ENCODE measurements at places on chromosomes 3 and 15.
A peak's percentile ranks its signal among the peaks of the same experiment; 100 is the strongest.

DNA sequence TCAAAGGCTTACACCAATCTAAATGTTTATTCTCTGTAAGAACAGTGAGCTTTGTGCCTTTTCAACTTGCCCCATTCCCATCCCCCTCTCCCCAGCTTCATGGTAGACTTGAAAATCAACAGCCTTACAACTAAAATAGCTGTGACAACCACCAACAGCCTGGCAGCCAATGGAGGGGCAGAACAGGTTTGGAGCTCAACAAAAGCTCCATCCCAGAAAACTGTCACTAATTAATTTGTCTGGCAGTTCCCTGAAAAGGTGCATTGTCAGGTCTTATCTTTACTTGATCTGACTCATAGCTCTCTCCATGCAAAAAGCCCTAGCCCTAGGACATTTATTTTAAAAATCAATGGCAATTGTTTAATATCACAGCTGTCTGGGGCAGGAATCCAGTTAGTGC is 22.6 kb downstream of the MTHFS start:
- DNase-seq: no peak

DNA sequence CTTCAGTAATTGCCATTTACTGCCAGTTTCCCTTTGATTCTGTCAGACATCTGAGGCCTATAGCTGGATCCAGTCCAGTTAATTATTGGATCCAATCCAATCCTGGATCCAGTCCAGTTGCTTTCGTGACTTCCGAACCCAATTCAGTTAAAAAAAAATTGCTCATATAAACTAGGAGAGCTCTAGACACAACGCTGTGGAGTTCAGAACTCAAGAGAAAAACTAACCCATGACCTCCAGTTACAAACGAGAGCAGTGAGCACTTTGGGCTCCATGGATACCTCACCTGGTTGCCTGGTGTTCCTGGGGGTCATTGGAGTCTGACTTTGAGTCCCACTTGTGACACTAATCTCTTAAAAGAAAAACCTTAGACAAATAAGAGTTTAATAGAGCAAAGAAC is 269.8 kb downstream of the THSD4 start:
- DNase-seq: no peak

- DNase-seq: no peak
These were observed 100.4 kb downstream of the LSM3 start for GRCh38 chr3:14278799-14279625.

- no peak for DNase-seq
These were observed 493.6 kb upstream of the ADAMTS9 start for GRCh38 chr3:65181391-65181871.

DNA sequence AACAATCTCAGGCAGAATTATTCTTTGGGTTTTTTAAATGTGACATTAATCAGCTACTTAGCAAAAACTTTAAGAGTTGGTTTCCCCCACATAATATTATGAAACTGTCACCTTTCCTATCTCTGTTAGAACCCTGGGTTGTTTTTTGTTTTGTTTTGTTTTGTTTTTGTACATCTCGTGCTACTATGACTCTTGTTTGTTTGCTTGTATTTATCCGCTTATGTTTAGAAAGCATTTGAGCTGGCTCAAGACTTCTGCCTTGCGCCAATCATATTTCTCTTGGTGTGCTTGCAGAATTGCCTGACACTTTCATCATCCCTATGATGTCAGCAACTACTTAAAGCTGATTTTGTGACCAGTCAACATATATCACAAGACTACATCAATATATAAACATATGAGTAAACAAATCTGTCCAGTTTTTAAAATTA is 116.9 kb downstream of the DCLK3 start:
- DNase-seq: no peak

DNA sequence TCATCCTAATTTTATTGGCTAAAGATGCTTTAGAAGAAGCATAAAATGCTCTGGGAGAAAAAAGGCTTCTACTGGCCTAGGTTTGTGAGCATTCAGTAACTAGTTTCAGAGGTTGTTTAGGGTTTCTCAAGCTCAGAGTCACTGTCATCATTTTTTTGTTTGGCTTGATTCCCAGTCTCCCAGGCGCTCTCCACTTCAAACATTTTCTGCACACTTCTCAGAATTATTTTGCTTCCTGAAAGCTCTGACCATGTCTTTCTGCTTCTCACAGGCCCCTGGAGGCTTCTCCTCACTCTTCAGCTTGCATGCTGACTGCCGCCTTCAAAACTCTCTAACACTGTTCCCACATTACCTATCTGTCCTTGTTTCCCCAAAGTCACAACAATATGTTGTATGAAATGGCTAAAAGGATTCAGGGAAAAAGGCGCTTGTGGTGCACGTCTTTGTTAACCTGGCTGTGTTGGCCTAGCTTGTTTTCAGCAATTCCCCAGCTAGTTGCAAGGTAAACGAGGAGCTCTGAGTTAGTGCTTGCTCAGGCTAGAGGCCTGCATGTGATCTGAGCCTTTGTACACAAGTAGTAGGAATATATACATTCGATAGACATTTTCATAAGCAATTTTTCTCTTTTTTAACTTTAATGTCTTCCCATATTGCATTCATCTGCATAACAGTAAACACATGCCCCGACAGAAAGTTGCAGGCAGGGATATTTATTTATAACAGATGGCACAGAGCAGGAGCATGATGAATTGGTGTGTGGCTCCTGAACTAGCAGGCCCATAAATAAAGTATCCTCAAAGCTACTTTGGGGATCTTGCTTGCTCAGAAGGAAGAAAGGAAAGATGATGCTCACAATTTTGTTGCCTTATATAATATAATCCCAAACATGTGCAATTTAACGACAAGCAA is 129.2 kb upstream of the DPH6 start:
- no peak for DNase-seq

DNA sequence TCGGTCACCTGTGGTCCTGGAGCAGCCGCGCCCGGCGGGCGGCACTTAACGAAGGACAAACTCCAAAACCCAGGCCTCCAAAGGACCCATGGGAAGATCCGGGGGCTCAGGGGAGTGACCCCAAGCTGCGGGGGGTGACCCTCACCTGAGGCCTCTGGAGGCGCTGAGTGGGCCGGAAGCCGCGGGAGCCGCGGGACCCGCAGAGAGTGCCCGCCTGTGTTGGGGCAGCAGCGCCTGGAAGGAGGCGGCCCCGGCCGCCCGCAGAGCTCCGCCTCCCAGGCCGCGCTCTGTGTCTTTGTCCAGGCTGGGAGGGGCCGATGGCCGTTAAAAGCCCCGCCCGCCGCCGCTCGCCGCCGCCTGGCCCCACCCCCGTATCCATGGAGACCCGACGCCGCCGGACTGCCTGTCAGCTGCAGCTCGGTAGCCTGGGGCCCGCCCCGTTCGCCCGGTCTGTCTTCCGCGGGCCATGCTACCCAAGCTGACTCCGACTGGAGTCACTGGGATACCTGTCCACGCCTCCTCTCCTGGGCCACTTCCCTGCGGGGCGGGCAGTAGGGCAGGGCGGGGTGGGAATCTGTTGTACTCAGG is 15.3 kb upstream of the FANCD2 start:
- DNase-seq: peak; percentile 87

- peak; percentile 30 for DNase-seq
These were observed 16.0 kb upstream of the CPEB1 start for GRCh38 chr15:82663186-82663600.

GRCh38 chr3:40229963-40230362 is 79.5 kb upstream of the EIF1B start:
- DNase-seq: no peak

GRCh38 chr15:96054621-96055020 is 275.9 kb upstream of the NR2F2 start:
- no peak for DNase-seq

DNA sequence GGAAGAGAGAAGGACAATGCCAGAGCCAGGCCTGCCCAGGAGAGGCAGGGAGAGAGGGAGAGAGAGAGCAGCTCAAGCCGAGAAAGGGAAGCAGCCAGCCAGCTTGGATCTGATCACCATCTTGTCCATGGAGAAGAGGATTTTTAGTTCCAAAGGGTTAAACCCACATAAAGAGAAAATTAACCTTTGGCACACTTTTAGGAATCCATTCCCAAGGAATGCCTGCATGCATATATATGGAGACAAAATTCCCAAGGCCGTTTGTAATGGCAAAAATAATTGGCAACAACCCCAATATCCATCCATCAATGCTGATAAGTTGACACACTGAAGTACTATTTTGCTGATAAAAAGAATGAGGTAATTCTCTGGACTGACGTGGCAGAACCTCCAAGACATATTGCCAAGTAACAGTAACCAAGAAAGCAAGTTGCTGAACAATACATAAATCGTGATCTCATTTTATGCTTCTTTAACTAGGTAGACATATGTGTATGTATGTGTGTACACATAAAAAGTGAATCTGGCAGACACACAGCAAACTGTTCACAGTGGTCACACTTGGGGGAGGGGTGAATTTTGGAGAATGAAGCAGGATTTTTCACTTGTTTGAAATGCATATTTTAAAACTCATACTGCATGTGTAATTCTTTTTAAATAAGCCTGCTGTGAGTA is 7.5 kb upstream of the STRA6 start:
- no peak for DNase-seq

GRCh38 chr3:12181301-12181700 is 22.6 kb upstream of the TIMP4 start:
- no peak for DNase-seq

DNA sequence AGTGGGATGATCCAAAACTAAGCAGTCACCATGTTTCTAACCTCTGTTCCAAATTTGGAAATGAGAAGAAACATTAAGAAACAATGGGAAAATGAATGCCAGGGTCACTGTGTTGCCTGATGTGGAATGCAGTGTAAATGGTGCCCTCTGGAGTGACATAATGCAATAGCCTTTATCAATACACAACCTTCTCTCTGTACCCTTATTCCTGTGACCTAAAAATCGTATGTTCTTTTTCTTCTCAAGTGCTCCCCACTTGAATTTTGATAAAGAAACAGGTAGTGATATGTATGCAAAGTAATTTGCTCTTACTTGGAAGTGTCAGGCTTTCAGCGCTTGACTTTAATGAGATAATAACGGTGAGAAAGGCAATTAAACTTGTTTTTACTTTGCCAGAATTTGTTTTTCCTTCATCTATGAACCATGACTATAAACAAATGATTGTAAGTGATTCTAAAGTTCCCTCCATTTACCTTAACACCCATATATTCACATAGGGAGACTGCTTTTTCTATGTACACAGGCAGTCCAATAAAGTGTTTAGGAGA is 145.8 kb upstream of the THRB start:
- DNase-seq: no peak

DNA sequence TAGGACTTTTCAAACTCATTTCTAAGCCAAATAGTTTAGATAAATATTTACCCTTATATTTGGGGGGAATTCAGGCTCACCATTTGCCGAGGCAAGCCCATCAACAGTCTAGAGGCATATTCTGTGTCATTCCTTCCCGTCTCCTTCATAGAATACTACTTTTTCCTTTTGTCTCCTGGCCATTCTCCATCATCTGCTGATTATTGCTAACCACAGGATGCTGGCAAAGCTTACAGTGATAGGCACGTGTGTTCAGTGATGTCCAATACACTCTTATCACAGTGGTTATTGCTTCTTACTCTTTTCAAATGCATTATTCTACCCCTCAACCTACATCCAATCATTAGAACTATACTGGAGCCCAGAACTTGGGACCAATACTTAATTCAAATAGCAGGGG is 130.6 kb upstream of the ZBED2 start:
- no peak for DNase-seq

- DNase-seq: no peak
These were observed 189.1 kb downstream of the GHSR start for GRCh38 chr3:172259111-172259541.

- DNase-seq: no peak
These were observed 22.1 kb downstream of the CDIN1 start for GRCh38 chr15:36601497-36601932.

- DNase-seq: no peak
These were observed 32.9 kb upstream of the SEC13 start for GRCh38 chr3:10353661-10354360.

GRCh38 chr3:30399394-30400181 is 206.8 kb upstream of the TGFBR2 start:
- DNase-seq: no peak

GRCh38 chr3:153232851-153233271 is 70.8 kb downstream of the RAP2B start:
- DNase-seq: no peak

DNA sequence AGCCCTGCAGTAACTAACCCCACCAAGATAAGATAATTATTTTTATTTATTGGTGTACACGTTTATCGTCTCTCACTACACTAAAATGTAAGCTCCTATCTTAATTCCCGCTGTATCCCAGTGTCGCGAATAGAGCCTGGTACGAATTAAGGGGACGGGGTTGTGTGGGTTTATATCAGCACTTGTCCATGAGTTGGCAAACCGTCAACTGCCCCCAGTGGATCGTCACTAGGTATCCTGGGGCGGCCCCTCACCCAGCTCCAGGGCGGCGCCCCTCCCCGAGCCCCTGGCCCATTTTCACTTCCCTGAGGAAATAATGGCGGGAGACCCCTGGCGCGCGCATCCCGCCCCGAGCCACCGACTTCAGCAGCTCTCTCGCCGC is 465 bp downstream of the RUVBL1 start:
- no peak for DNase-seq

DNA sequence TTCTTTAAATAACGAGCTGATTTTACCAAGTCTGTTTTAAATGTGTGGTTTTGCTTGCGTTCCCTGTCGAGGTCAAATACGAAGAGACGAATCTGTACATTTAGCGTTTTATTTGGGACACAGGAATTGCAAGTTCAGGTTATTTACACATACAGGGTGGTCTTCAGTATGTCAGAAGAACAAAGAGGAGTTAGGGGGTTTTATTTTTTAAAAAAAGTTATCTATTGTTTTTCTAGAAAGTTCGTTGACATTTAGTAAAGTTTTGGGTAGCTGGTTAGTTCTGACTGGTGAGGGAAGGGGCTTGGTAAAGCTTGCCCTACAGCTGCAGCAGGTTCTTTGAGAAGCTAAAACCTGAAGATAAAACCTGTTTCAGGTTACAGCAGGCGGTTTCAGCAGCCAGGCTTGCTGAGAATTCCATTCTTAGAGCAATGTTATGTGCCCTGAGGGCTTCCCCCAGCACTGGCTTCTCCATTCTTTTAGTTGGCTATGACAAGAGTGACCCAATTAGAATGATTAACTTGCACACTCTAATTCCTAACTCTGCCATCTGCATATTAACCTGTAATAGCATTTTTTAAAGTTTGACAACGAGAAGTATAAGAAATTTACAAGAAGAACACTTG is 815 bp upstream of the ZNF280D start:
- no peak for DNase-seq

GRCh38 chr15:28990390-28990789 is 104.6 kb downstream of the APBA2 start:
- no peak for DNase-seq

- peak; percentile 33 for DNase-seq
These were observed 2.6 kb upstream of the BCL2A1 start for GRCh38 chr15:79973456-79974195.

GRCh38 chr3:10529809-10530208 is 24.4 kb upstream of the ATP2B2 start:
- no peak for DNase-seq

GRCh38 chr15:40904552-40905201 is 10.4 kb downstream of the VPS18 start:
- DNase-seq: no peak

GRCh38 chr3:23726811-23727548 is 78.8 kb upstream of the UBE2E1 start:
- no peak for DNase-seq
